Muscle of leg (tissue), 16 donors: ENCODE measurements at places on chromosomes 7 and 10.

- peak; percentile 87 for DNase-seq
Observed at GRCh38 chr7:138008588-138009349, 6.9 kb upstream of the CREB3L2 start.

- DNase-seq = no peak
Observed at GRCh38 chr7:123600876-123601275, 745 bp upstream of the ASB15 start.

GRCh38 chr7:149027055-149027454 lies 1.2 kb downstream of the PDIA4 start:
- peak; percentile 21 for DNase-seq

GRCh38 chr10:43221419-43222209 lies 45.3 kb downstream of the RASGEF1A start:
- DNase-seq = no peak

DNA sequence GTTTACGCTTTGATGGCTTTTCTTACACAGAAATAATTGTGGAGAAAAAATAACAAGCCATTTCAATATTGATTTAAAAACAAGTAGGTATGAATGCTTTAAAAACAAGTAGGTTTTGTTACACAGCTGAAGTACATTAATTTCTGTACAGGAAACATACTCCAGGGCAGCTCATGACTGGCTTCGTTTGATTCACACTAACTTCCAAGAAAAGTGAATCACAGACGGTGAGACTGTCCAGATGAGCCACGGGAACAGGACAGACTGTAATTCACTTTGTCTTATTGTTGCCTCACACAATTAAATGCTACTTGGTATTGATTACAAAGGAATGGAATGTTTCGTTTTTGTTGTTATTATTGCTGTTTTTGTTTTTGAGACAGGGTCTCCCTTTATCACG lies 26.6 kb upstream of the SNX10 start:
- no peak for DNase-seq

DNA sequence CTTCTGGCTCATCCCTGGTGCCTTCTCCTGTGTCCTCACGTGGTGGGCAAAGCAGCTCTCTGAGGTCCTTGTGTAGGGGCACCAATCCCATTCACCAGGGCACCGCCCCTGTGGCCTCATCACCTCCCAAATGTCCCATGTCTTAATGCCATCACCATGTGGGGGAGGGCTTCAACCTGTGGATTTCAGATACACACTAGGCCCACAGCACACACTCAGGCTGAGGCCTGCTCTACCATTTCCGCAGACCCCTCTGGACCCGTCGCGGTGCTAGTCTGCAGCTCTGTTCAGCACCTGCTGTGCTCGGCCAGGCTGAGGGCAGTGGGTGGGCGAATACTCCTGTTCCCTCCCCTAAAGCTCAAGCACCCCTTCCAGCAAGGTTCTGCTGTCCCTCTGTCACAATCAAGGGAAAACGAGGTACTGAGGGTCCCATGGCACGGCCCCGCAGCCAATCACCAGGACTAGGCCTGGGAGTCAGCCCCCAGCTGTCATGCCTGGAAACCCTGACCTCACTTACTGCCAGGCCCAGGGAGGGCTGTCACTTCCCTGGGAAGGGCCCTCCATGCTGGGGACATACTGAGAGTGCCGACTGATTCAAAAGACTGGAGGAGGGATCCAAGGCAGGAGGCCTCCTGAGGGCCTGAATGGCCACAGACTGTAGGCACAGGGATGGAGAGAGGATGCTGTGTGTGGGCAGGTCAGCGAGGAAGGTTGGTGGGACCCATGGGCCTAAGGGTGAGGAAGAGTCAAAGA lies 123.8 kb upstream of the RET start:
- no peak for DNase-seq

- no peak for DNase-seq
Observed at GRCh38 chr7:66500087-66500486, 128.6 kb upstream of the KCTD7 start.

GRCh38 chr7:12607134-12607533 lies 36.6 kb downstream of the SCIN start:
- no peak for DNase-seq

- peak; percentile 48 for DNase-seq
Observed at GRCh38 chr10:130301021-130301892, 165.1 kb downstream of the GLRX3 start.

GRCh38 chr7:30752484-30752883 lies 549 bp downstream of the INMT start:
- no peak for DNase-seq

DNA sequence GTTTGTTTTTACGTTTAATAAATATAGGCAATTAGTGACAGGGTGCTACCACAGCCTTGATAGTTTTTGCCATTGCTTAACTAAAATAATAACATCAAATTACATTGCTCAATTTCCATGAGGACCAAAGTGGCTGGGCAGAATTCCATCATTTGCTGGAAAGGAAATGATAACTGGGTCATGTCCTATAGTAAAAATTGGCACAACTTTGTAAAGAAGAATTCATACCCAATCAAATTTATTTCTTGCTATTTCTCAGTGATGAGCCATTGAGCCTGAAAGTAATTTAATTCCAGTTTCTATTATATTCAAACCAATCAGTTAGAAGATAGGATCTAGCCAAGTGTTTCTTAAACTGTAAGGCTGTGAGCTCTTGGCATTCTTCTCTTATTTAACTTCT lies 102.2 kb upstream of the CTTNBP2 start:
- DNase-seq = peak; percentile 82

DNA sequence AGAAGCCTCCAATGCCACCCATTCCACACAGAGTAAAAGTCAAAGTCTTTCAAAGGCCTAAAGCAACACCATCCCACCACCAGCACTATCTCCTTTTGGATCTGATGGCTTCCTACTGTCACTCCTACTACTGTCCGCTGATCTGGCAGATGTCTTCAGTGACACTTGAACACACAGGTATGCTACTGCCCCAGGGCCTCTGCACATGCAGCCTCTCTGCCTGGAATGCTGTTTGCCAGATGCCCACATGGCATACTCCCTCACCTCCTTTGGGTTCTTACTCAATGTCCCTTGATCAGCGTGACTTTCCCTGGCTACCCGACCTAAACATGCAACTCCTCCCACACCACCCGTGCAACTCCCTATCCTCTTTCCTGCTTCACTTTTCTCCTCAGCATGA lies 512.4 kb downstream of the KCNMA1 start:
- DNase-seq = no peak

- DNase-seq = no peak
Observed at GRCh38 chr7:20798081-20798693, 11.5 kb upstream of the SP8 start.

GRCh38 chr7:99562832-99563231 lies 4.4 kb downstream of the ZNF655 start:
- no peak for DNase-seq

GRCh38 chr7:50669890-50670289 lies 104.7 kb upstream of the DDC start:
- DNase-seq = no peak

- no peak for DNase-seq
Observed at GRCh38 chr7:105157278-105157677, 143.3 kb downstream of the KMT2E start.

DNA sequence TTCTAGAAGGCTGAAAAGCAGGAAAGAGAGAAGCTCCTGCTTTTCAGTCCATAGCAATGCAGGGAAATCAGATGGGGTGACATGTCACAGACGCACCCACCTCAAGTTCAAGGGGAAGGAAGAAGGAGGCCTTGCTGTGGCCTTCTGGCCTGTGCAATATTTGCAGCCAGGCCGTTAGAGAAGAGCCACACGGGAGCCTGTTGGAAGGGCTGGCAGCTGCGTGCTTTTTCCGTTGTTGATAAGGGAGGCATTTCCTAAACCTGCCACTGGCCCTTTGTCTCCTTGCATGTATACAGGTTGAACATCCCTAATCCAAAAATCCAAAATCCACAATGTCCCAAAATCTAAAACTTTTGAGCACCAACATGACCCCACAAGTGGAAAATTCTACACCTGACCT lies 492.5 kb upstream of the ZMIZ1 start:
- no peak for DNase-seq

GRCh38 chr7:33076737-33077136 lies 14.2 kb upstream of the NT5C3A start:
- DNase-seq = no peak

DNA sequence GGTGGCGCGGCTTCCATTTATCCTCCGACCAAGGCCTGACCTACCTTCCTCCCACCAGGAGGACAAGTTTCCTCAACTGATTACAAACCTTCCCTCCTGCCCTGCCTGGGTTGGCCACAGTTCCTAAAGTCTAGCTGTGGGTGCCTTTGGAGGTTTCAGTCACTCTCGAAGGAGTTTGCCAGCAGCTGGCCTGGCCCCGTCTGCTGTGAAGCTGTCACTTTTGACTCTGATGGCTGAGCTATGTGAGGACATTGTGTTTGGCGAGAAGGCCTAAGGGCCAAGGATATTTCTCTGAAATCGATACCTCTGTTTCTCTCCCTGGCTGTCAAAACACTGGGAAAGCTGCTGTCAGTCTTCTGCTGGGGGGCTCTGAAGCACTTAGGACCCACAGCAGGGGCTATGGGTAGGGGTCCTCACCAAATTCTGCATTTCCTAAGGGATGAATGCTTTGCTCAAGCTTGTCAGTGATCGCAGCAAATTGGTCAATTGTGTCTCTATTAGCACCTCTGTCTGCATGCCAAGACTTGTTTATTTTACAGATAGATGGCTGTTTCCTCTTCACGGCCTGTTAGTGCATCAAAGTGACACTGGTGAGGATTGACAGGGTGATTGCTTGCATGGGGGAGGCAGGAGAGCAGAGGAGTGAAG lies 31.9 kb upstream of the SAMD8 start:
- DNase-seq = no peak

- DNase-seq = no peak
Observed at GRCh38 chr7:511476-512145, 8.0 kb downstream of the PDGFA start.

DNA sequence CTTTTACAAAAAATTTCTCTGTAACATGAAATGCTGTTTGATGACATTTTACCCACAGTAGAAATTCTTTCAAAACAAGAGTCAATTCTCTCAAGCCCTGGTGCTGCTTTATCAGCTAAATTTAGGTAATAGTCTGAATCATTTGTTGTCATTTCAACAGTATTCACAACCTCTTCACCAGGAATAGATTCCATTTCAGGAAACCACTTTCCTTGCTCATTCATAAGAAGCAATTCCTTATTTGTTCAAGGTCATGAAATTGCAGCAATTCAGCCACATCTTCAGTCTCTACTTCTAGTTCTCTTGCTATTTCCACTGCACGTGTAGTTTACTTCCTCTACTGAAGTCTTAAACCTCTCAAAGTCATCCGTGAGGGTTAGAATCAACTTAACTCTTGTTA lies 14.1 kb downstream of the STAG3 start:
- no peak for DNase-seq

GRCh38 chr10:133019651-133020050 lies 68.1 kb upstream of the ADGRA1 start:
- no peak for DNase-seq

- no peak for DNase-seq
Observed at GRCh38 chr10:86051586-86051985, 315.0 kb downstream of the GRID1 start.

DNA sequence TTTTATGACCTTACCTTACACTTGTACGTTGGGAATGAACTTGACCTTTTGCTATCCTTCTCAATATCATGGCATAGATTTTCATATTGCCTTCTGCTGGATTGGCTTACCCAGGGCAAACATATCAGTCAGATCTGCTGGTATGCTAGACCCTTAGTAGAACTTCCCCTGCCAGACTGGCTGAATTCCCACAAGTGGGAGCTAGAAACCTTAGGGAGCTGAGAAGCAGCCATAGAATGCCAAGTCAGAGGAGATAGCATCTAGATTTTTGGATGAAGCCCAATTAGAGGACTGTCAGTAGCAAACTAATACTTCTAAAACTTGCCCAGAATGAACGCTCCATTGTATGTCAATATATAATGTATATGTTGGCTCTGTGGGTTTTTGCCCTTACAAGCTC lies 385.0 kb downstream of the NXPH1 start:
- DNase-seq = no peak

- DNase-seq = no peak
Observed at GRCh38 chr7:143363016-143363937, 764 bp upstream of the FAM131B start.

DNA sequence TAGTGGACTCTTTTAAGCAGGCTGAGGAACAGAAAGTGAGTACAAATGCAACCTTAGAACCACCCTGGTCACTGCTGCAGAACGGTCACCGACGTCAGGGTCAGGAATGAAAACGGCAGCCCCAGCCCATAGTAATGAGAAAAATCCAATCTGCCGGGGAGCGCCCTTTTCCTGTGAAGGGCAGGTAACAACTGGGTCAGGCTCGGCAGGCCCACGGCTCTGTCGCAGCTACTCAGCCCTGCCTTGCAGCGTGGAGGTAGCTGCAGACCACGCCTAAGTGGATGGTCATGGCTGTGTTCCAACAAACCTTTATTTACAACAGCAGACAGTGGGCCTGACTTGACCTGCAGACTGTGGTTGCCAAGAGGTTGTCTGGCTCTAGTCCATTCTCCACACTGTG lies 563.2 kb downstream of the DNAJB6 start:
- no peak for DNase-seq

- no peak for DNase-seq
Observed at GRCh38 chr7:54581511-54581910, 39.3 kb downstream of the VSTM2A start.

- DNase-seq = peak; percentile 38
Observed at GRCh38 chr7:712381-713138, 13.9 kb upstream of the DNAAF5 start.

DNA sequence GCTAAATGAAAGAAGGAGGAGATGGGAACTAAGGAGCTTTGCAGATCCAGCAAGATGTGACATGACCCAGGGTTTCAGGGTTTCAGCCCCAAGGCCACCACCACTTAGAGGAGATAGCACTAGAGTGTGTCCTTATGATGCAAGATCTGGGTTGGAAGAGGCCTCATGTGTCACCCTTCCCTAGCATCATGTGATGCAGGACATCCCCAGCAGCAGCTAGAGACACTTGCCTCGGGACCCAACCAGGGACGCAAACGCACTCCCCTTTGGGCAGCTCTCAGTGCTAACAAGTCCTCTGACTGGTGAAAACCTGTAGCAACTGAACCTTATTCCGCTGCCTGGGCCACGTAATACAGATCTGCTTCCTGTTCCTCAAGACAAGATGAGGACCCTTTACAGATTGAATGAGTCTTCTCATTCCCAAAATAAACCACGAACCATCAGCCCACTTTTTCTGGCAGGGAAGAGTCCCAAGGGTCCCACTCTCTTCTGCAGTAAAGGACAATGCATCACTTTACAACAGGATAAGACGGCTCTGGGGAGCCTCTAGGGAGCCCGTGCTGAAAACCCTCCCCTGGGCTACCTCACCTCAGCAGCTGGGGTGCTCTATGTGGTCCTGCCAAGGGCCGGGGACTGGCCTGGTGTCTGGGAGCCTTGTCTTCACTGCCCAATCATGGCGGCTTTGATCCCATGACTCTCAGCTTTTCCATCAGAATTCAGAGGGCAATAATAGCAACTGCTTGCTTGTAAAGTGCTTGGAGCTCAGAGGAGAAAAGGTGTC lies 44.8 kb upstream of the GDF10 start:
- peak; percentile 33 for DNase-seq

- DNase-seq = peak; percentile 67
Observed at GRCh38 chr10:110919971-110920881, 822 bp downstream of the SHOC2 start.
